Stimulated activated CD4-positive, alpha-beta T cell treated with anti-CD3 and anti-CD28 coated beads, Interleukin-1b, Interleukin-23, amount 100 ng/mL, for 4 hours (primary cell): ENCODE measurements at places on chromosomes 13 and 19.
A peak's percentile ranks its signal among the peaks of the same experiment; 100 is the strongest.

- DNase-seq, result no peak
Observed at GRCh38 chr19:22606212-22606553, 27.9 kb upstream of the ZNF492 start.

DNA sequence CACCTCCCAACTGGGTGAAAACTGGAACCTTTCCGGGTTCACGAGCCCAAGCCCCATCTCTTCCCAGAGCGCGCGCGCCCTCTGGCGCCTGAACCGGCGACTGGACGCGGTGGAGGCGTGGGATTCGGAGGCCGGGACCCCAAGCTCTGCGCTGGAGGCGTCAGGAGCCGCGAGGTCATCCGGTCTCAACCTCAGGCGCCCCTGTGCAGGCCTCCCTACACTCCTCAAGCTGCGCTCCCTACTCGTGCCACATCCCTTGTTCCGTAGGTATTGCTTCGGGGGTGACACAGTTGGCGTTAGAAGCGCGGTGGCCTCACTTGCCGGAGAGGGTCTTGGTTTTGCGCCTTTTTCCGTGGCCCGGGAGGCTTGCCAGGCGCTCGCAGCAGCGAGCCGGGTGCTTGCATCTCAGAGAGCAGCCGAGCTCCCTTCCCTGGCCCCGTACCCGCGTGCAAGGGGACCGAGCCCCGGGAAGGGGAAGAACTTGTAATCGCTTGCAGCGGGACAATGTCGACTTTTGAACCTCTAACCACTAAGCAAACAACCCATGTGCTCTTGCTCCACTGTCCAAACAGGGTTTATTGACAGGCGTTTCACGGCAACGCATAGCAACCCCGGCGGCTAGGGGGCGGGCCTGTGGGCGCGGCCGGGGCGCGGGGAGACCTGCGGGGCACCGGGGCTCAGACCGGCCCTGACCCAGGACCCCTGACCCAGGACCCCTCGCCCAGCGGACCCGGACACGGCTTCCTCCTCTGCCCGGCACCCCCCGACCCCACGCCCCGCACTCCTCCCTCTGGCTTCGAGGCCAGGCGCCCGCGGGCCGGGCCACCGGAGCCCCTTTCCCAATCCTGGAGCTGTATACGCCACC lies 8.5 kb downstream of the CDX2 start:
- DNase-seq, result no peak

GRCh38 chr13:65724226-65724625 lies 1505.9 kb downstream of the PCDH9 start:
- no peak for DNase-seq

- DNase-seq, result no peak
Observed at GRCh38 chr19:19816679-19817078, 4.9 kb downstream of the ZNF506 start.

DNA sequence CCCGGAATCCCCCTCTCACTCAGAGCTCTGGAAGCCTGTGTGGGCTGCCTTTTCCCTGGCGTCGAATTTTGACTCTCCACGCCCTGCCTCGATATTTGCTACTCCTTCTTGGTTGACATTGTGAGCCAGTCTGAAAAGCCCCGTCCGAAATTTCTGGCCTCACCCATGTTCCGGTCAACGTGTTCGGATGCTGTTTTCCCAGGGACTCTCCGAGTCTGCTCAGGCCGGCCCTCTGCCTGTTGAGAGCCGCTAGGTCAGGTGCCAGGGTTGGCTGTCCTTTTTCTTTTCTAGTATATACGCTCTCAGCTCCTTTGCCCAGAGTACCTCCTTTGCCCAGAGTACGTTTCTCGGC lies 6.8 kb upstream of the DGKH start:
- DNase-seq, result no peak

DNA sequence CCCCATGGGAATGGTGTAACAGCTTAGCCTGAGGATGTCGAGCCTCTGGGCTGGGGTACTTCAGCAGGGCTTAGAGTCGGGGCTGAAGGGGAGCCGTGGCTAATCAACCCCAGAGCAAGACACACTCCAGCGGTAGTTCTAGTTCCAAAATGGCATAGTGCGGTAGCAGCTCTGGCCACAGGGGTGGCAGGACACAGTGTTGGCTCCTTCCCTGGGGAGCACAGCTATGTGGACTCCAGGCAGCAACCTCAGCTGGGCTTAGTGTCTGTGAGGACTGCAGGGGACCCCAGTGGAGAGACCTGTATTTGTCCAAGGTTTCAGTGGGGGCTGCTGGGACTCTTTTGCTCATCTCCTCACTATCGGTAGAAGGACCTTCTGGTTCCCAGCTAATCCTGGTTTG lies 70.8 kb upstream of the PCDH20 start:
- DNase-seq, result no peak

- no peak for DNase-seq
Observed at GRCh38 chr19:3684054-3684816, 16.0 kb downstream of the PIP5K1C start.

- DNase-seq, result no peak
Observed at GRCh38 chr19:44943801-44944249, 1.8 kb downstream of the APOC4 start.

- no peak for DNase-seq
Observed at GRCh38 chr19:53876651-53877224, 5.3 kb upstream of the PRKCG start.

DNA sequence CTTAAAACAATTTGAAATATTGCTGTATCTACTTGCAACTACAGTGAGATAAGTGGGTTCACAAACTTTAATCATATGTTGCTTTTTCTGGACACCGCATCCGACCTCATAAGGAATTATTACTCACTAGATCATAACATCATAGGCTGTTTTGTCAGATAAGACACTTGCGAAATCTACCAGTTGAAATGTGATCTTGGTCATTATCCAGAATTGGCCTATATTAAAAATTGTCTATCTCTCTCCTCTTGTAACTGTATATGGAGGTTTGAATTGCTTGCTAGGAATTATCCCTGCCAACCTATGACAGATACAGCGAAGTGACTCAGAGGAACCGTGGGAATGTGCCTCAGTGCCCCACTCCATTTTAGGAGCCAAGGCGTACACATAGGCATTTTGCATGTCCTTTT lies 117.0 kb upstream of the POSTN start:
- no peak for DNase-seq

DNA sequence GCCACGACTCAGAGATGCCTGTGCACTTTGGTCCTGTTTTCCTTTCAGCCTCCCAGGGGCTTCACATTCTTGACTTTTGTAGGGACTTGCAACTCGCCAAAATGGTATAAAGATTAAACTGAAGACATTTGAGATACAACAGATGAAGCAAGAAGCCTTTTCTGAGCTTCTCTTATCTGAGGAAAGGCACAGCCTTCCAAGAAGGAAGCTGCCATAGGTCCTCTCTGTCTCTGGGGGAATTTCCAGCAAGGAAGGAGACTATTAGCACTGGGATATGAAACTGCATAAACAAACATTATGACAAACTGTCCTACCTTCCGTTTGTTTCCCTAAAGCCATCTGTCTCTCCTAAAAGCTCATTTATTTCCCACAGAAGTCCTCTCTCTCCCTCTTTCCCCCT lies 39.3 kb downstream of the TGDS start:
- DNase-seq, result no peak

DNA sequence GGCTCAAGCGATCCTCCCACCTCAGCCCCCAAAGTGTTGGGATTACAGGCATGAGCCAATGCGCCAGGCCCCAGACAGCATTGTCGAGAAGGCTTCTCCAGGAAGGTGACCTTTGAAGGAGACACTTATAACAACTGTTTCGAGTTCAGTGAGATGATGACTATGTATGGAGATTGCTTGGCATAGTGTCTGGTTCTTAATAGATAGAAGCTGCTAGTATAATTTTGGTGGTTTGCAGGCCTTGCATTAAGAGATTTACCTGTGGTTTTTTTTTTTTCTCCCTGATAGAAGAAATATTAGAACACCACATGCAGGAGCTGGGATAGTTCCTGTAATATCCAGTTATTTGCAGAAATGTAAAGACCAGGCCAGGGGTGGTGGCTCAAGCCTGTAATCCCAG lies 3.7 kb downstream of the MARCHF2 start:
- no peak for DNase-seq

DNA sequence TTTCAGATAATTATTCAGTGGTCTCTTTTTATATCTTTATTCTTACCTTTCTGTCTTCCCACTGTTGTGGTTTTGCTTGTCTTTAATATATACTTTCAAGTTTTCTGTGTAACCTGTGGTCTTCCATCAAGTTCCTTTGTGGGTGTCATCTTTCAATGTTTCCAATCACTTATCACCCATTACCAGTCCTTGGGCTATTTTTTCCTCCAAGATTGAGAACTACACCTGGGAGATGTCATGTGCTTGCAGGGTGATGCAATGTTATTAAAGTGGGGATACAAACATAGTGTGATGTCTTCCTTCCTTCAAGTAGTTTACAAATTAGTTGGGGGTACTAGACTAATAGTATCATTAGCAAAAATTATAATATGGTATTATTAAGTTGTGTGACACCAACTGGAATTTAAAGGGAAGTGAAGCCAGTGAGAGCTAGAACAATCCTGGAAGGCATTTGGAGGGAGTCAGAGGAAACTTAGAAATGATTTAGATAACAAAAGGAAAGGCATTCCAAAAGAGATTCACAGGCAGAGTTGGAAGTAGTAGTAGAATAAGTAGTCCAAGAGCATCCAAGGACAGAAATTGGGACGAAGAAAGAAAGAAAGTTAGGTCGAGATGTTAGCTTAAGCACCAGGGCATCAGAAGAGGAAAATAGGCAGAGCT lies 3.4 kb downstream of the FNDC3A start:
- no peak for DNase-seq

GRCh38 chr19:6734096-6734696 lies 3.2 kb downstream of the GPR108 start:
- DNase-seq, result no peak

GRCh38 chr19:13652810-13653590 lies 111.3 kb upstream of the MRI1 start:
- DNase-seq, result no peak

- peak; percentile 21 for DNase-seq
Observed at GRCh38 chr19:50478901-50479715, 2.5 kb upstream of the GARIN5A start.

DNA sequence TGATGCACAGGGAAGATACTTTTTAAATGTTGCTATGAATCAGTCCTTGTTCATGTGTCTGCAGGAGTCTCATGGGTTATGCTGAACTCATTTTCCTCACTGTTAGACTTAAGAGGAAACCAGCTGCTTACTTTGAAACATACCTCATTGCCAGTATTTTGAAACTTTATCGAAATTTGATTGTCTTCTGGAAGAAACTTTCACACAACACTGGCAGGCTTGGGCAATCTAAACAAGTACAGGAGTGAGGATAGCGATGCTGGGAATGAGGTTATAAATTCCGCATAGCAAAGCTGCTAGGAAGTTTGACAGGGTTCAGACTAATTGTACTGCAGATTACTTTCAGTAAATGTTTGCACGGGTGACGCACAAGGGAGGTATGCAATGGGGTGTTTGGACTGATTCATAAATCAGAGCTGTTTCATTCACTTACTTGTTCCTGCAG lies 245.7 kb downstream of the DNAJC15 start:
- DNase-seq, result no peak

GRCh38 chr13:44117351-44117750 lies 237.6 kb downstream of the LACC1 start:
- no peak for DNase-seq

DNA sequence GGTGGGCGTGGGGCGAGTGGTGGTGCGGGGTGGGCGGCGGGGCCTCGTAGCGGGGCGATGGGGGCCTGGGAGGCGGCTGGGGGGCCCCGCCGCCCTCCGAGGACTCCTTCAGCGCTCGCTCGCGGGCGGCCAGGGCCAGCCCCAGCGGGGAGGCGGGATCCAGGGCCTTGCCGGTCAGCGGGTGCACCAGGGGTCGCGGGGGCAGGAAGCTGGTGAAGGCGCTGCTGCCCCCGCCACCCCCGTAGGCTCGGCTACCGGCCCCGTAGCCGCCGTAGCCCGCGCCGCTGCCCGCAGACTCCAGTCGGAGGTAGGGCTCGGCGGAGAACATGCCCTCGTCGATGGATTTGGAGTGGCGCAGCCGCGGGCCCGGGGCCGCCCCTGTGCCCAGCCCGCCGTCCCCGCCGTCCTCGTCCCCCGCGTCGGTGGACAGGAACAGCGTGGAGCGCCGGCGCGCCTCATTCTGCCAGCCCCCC lies 18.6 kb downstream of the C19orf81 start:
- DNase-seq, result no peak

DNA sequence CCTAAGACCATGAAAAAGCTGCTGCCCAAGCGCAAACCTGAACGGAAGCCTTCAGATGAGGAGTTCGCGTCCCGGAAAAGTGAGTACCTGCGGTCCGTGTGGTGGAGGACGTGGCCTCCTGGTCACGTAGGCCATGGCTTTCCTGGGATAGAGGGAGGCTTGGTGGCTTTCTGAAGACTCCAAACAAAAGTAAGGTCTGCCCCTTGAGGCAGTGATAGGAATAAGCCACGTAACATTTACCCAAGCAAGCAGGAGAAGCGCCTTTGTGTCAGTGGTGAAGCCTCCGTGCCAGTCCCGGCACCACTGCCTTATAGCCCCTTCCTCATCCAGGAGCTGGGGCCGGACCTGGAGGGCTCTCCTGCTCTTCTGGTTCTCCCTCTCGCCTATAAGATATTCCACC lies 34.3 kb upstream of the TEX29 start:
- DNase-seq, result no peak

DNA sequence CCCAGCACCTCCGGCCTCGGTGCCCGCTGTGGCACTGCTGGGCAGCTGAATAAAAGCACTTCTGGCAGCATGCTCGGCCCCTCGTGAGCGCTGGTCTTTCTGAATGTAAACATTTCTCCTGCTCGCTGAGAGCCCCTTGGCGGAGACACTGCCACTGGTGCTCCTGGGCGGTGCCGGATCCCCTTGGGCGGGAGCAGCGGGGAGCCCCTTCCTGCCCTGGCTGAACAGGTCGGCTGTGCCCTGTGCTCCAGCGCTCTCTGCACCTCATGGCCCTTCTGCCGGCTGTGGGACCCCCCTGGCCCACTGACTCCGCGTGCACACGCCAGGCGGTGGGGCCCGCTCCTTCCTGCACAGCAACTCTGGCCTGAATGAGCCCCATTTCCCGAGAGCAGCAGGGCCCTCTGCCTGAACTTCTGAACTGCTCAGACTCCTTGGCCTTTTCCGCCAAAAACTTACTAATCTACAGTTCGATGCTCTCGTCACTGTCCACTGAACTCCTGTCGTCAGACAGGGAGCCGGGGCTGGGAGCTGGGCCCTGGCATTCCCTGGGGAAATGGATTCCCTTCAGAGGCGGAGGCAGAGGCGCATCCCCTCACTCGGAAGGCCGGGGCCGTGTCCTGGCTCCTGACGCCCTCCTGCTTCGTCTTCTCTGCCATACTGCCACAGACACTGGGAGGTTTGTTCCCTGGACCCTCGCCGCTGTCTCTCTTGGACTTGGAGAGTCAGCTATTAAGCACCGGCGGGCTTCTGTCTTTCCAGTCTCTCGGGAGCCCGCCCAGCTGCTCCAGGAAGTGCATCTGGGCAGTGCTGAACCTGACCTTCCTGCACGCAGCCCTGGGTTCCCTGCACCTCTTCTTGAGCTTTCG lies 14.2 kb downstream of the RB1 start:
- DNase-seq, result no peak

DNA sequence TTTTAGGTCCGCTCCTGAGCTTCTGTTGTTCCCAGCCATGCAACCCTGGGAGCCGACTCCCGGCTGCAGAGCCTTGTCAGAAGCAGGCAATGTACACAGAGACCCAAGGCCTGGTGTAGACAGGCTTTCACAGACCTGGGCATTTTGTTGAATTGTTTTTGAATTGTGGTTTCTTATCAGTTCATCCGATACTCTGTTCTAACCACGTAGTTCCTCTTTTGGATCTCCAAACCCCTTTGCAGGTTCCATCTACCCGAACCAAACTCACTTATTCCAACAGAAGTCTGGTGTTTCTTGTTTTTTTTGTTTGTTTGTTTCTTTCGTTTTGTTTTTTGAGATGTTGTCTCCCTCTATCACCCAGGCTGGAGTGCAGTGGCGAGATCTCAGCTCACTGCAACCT lies 6.3 kb upstream of the NLRP2 start:
- DNase-seq, result no peak
